GM23338 (cell line): ENCODE measurements at places on chromosomes 7 and 10. TPM values are rescaled to one million over a fixed set of nuclear protein-coding genes. Genes with fewer than 3 reads are reported as not detected.

The CAMK2B gene
- not detected in 2 replicates for total RNA-seq

The GOLGA7B gene
- 0.14 and 0.16 TPM in 2 replicates for total RNA-seq

The HMX2 gene
- total RNA-seq, result 0.97 and 2.6 TPM in 2 replicates

DNA sequence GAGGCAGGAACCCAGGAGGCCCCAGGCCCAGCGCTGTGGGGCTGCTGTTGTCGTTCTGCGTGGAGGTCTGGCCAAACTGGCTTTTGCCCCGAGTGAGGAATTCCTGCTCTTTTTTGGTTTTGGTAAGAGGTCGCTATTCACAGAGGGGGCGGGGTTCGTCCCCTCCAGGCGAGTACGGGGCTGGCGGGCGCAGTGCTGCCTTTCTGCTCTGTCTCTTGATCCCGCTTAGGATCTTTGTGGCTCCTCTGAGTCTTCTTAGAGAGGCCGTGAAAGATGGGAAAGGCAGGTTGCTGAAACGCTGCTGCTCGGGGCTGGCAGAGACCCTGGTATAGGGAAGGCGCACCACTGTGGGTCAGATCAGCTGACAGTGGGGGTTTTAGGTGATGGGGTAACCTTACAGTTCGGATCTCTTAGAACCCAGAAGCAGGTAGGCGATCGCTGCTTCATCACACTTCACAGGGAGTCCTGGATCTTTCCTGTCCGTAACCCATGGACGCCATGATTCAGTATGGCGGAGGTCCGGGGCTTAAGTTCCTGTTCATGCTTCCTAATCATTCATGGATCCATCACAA is 136.7 kb downstream of the KIF20B start:
- H3K27me3 ChIP-seq, result 0 out of 2 replicates have a peak, but pooled peaks cover 5% of the 10 kb centered on the region
- H3K36me3 ChIP-seq, result no peaks in the 10 kb centered on the region
- DNase-seq, result peak; percentile 21
- H3K27ac ChIP-seq, result no peak overlapping the region
- H3K4me1 ChIP-seq, result no peaks in the 10 kb centered on the region

GRCh38 chr7:129781928-129782817 is 170.6 kb downstream of the UBE2H start:
- DNase-seq, result peak; percentile 90
- no peak overlapping the region for H3K27ac ChIP-seq
- H3K4me1 ChIP-seq, result peaks cover 51% of the 10 kb centered on the region
- H3K36me3 ChIP-seq, result no peaks in the 10 kb centered on the region
- H3K27me3 ChIP-seq, result peaks cover 86% of the 10 kb centered on the region

- no peaks in the 10 kb centered on the region for H3K36me3 ChIP-seq
- no peak overlapping the region for H3K4me3 ChIP-seq
- no peak for DNase-seq
- H3K4me1 ChIP-seq, result no peaks in the 10 kb centered on the region
- H3K27me3 ChIP-seq, result no peaks in the 10 kb centered on the region
- H3K27ac ChIP-seq, result no peak overlapping the region
These were observed 130.4 kb downstream of the MBL2 start for GRCh38 chr10:52642208-52642607.

GRCh38 chr7:107815254-107815882 is 12.3 kb upstream of the SLC26A3 start:
- H3K4me1 ChIP-seq, result no peaks in the 10 kb centered on the region
- H3K4me3 ChIP-seq, result no peak overlapping the region
- no peak overlapping the region for H3K27ac ChIP-seq
- H3K27me3 ChIP-seq, result no peaks in the 10 kb centered on the region
- H3K36me3 ChIP-seq, result no peaks in the 10 kb centered on the region

GRCh38 chr10:35995485-35995884 is 353.4 kb upstream of the FZD8 start:
- peak; percentile 52 for DNase-seq
- peaks cover 21% of the 10 kb centered on the region; the same call in 1 of the 2 replicates for H3K27me3 ChIP-seq
- H3K4me1 ChIP-seq, result peaks cover 5% of the 10 kb centered on the region
- H3K36me3 ChIP-seq, result no peaks in the 10 kb centered on the region
- H3K4me3 ChIP-seq, result no peak overlapping the region

- 0 out of 2 replicates have a peak, but pooled peaks cover 5% of the 10 kb centered on the region for H3K4me1 ChIP-seq
- no peak overlapping the region for H3K4me3 ChIP-seq
- no peak for DNase-seq
These were observed 43.1 kb upstream of the KLHL7 start for GRCh38 chr7:23062452-23062851.
